ENCODE measurements at places on chromosomes 2 and 18. TPM values are rescaled to one million over a fixed set of nuclear protein-coding genes. Genes with fewer than 3 reads are reported as not detected.

GRCh38 chr2:72851333-72851732 is 25.5 kb upstream of the EXOC6B start:
- peaks cover 18% of the 10 kb centered on the region for H3K27me3 ChIP-seq
- H3K27ac ChIP-seq, result no peak overlapping the region
- no peak overlapping the region for H3K4me3 ChIP-seq
- no peaks in the 10 kb centered on the region for H3K36me3 ChIP-seq
- H3K4me1 ChIP-seq, result no peaks in the 10 kb centered on the region

Gene DSC3
- total RNA-seq, result not detected

DNA sequence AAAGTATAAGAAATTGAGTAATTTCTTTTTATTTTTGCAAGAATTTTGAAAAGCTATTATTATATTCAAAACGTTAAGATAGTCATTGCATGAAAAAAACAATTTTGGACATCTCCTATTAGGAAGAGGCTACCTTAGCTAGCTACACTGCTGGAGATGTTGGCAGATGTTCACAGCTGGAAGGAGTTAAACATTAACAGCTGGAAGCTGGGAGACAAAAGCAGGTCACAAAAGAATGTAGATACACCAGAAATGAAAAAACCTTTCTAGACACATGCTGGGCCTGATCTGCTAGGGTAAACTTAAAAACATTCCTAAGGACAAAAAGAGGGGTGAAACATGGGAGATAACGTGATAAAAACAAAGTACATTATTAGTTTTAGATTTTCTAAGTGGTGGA is 84.4 kb downstream of the SESTD1 start:
- H3K4me1 ChIP-seq, result peaks cover 5% of the 10 kb centered on the region
- no peak for DNase-seq
- H3K36me3 ChIP-seq, result no peaks in the 10 kb centered on the region

- peaks cover 73% of the 10 kb centered on the region for H3K27me3 ChIP-seq
- H3K4me3 ChIP-seq, result no peak overlapping the region
- no peaks in the 10 kb centered on the region for H3K36me3 ChIP-seq
- peaks cover 9% of the 10 kb centered on the region for H3K4me1 ChIP-seq
- no peak overlapping the region for H3K27ac ChIP-seq
Observed at GRCh38 chr2:20671736-20672080, 4.8 kb downstream of the GDF7 start.

Gene CFAP221
- not detected for total RNA-seq

- DNase-seq, result peak; percentile 6
- no peaks in the 10 kb centered on the region for H3K27me3 ChIP-seq
- H3K27ac ChIP-seq, result no peak overlapping the region
- H3K36me3 ChIP-seq, result no peaks in the 10 kb centered on the region
Observed at GRCh38 chr2:188693111-188693510, 281.1 kb upstream of the COL3A1 start.

Gene CHRNA1
- 3.0 TPM for total RNA-seq

DNA sequence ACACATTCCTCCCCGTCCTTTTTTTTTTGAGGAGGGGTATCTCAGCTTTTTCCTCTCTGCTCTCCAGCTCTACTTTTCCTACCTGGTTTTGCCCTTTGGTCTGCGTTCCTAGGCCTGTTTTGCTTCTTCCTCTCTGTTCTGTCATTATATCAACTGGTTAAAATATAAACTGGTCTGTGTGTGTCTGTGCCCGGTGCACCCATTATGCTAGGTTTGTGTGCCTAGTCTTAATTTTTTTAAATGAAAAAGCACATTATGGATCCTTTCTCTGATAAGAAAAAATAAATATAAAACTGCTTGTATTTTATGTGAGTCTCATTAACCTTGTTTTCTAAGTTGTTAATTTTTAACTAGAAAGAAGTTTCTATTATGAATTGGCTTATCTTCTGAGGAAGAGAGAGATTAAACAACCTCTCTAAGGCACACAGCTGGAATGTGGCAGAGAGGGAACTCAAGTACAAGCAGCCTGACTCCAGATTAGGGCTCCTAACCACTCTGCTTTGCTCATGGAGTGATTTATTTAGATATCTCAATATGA is 17.4 kb downstream of the SLC38A11 start:
- no peaks in the 10 kb centered on the region for H3K4me1 ChIP-seq
- H3K27me3 ChIP-seq, result no peaks in the 10 kb centered on the region
- no peaks in the 10 kb centered on the region for H3K36me3 ChIP-seq

- no peak overlapping the region for H3K4me3 ChIP-seq
- no peaks in the 10 kb centered on the region for H3K27me3 ChIP-seq
- H3K27ac ChIP-seq, result no peak overlapping the region
- no peaks in the 10 kb centered on the region for H3K4me1 ChIP-seq
Observed at GRCh38 chr2:16223161-16223840, 283.0 kb downstream of the MYCN start.

DNA sequence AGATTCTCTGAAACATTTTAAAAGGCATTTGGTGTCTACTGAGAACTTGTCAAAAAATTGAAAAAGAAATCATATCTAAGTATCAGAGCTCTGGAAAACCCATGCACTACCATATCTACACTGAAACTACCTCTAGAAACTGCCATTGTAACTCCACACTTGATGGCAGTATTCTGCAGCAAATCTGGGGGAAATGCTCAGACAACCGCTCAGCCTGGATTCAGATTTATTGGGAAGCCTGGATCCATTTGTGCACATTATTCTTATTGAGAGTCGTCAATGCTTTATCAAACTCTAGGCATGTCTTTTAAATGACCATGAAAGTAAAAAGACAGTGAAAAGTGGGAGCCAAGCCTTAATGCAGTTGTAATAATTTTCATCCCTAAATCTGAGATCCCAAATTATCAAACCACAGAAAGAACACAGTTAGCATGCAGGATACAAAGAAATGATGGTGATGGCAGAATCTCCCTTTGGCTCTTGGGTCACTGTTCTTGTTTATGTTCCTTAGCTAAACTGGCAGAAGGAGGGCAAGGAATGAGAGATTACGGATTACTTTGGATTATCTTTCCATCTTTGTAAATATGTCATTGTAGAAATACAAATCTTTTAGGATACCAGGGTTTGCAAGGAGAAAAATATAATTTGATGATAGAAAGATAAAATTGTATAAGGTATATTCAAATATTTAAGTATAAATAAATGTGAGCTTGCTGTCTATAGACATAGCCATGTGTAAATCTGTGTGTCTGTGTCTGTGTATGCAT is 512.1 kb upstream of the SYT4 start:
- no peak overlapping the region for H3K27ac ChIP-seq
- no peaks in the 10 kb centered on the region for H3K27me3 ChIP-seq
- no peaks in the 10 kb centered on the region for H3K4me1 ChIP-seq
- no peaks in the 10 kb centered on the region for H3K36me3 ChIP-seq

Gene FBXO15
- not detected for total RNA-seq

- H3K4me1 ChIP-seq, result peaks cover 15% of the 10 kb centered on the region
- H3K27me3 ChIP-seq, result no peaks in the 10 kb centered on the region
- H3K27ac ChIP-seq, result no peak overlapping the region
- H3K36me3 ChIP-seq, result no peaks in the 10 kb centered on the region
Observed at GRCh38 chr2:24577481-24577880, 86.4 kb downstream of the NCOA1 start.

Gene CEBPZOS
- total RNA-seq, result 39.0 TPM

DNA sequence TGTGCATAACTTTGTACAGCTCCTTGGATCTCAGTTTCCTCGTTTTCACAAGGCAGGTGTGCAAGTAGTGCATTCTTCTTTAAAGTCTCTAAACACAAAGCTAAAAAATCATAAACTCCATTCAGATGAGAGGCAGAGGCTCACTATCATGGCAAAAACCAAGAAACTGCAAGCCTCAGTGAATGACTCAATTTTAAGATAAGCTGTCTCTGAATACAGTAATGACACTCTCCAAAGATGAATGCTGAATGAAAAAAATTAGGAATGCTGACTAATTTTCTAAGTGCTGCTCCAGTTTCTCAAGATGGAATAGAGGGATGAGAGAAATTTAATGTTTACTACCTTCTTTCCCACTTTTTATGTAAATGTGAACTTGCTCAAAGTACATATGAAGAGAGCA is 17.2 kb downstream of the B4GALT6 start:
- no peaks in the 10 kb centered on the region for H3K4me1 ChIP-seq
- H3K27me3 ChIP-seq, result no peaks in the 10 kb centered on the region
- no peak overlapping the region for H3K27ac ChIP-seq
- H3K4me3 ChIP-seq, result no peak overlapping the region
- DNase-seq, result no peak
- H3K36me3 ChIP-seq, result no peaks in the 10 kb centered on the region

Gene ELOA2
- total RNA-seq, result not detected

- H3K4me3 ChIP-seq, result no peak overlapping the region
- no peak for DNase-seq
- peak overlapping the region; percentile 27 for H3K27ac ChIP-seq
- no peaks in the 10 kb centered on the region for H3K27me3 ChIP-seq
Observed at GRCh38 chr2:144414324-144414845, 105.5 kb downstream of the ZEB2 start.

Gene CAVIN2
- 24.0 TPM for total RNA-seq

All from transverse colon (tissue), 4 donors.